ENCODE measurements at places on chromosomes 5 and 9.

- DNase-seq = no peak
These were observed 31.7 kb upstream of the CDH6 start for GRCh38 chr5:31161781-31162181.

GRCh38 chr5:90022711-90023053, 386.9 kb downstream of the CETN3 start:
- no peak for DNase-seq

GRCh38 chr9:70830618-70831017, 290.8 kb downstream of the TRPM3 start:
- no peak for DNase-seq

GRCh38 chr9:95725045-95725444, 150.4 kb upstream of the ERCC6L2 start:
- no peak for DNase-seq

- no peak for DNase-seq
These were observed 193.4 kb downstream of the EDIL3 start for GRCh38 chr5:84191281-84191680.

GRCh38 chr5:4244306-4244705, 648.7 kb downstream of the IRX1 start:
- no peak for DNase-seq

DNA sequence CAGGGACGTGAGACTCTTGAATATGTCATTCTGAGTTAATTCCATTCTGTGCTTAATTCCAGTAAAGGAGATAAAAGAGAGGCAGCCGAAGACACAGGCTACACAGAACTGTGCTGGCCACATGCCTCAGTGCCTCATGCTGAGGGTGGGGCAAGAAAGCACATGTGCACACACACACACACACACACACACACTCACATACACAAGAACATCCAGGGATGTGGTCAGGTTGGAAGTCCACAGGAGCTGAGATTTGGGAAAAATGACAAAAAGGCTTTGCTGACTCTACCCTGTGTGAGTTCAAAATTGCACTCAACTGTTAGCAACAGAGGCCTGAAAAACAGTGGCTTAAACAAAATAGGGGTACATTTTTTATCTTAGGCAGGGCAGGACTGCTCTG, 40.5 kb downstream of the ALG2 start:
- DNase-seq = no peak

DNA sequence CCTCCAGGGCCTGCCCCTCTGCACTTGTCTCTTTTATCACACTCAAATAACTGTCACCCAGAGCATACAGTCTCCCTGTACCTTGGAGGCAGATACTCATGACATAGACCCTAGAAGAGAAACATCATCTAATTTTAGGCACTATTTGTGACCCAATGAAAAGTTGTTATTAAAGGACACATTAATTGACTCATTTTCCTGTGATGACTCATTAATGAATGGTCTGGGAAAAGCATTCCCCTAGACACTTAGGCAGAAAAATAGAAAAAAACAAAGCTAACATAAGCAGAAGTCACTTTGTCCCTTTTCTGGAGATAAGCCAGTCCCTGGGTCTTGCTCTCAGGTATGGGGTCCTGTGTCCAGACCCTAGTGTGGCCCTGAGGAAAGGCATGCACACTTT, 15.0 kb downstream of the TRPC7 start:
- no peak for DNase-seq

GRCh38 chr5:10876006-10876744, 115.1 kb upstream of the DAP start:
- DNase-seq = no peak

DNA sequence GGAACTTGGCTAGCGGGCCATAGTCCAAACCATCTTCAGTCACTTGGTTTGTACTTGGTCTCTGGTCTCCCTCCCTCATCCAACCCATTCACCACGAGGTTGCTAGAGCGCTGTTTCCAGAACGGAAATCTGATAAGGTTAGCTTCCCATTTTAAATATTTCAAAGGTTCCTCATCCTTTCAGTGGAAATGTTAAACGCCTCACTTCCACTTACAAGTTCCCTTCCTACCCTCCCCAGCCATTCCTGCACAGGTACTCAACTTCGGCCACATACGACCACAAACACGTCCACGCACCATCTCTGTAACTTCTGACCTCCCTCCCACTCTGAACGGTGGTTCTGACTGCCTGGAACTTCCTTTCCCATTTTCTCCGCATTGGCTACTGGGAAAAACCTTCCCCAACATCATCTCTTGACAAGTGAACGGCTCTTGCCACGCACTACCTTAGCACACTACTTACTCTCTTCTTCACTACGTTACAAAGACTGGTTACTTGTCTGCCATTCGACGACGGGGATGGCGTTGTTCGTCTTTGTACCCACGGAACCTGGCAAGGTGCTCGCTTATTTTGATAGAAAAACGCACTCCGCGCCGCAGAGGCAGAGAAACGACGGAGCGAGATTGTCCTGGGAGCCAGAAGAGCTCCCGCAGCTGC, 629 bp downstream of the CCNH start:
- DNase-seq = peak; percentile 33

GRCh38 chr5:152638996-152639552, 234.0 kb upstream of the NMUR2 start:
- DNase-seq = no peak

DNA sequence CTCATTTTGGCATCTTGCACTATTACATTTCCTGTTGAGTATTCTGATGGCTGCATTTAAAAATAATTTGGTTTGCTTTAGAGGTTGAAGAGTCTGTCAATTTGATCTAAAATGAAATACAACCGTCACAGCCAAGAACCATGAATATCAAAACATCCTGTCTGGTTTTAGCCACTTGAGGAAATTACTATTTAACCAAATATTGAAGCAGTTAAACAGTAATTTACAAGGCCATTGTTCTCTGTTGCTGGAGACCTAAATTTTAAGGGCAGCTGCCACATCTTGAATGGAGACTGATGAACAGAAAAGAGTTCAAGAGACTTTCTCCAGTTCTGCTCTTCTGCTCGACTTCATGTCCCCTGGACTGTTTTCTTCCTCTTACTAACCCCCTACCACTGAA, 549.4 kb downstream of the LRRC70 start:
- DNase-seq = no peak
